CD4-positive, alpha-beta T cell treated with Interleukin-15 for 4 hours (primary cell): ENCODE measurements at places on chromosomes 5 and 9.

DNA sequence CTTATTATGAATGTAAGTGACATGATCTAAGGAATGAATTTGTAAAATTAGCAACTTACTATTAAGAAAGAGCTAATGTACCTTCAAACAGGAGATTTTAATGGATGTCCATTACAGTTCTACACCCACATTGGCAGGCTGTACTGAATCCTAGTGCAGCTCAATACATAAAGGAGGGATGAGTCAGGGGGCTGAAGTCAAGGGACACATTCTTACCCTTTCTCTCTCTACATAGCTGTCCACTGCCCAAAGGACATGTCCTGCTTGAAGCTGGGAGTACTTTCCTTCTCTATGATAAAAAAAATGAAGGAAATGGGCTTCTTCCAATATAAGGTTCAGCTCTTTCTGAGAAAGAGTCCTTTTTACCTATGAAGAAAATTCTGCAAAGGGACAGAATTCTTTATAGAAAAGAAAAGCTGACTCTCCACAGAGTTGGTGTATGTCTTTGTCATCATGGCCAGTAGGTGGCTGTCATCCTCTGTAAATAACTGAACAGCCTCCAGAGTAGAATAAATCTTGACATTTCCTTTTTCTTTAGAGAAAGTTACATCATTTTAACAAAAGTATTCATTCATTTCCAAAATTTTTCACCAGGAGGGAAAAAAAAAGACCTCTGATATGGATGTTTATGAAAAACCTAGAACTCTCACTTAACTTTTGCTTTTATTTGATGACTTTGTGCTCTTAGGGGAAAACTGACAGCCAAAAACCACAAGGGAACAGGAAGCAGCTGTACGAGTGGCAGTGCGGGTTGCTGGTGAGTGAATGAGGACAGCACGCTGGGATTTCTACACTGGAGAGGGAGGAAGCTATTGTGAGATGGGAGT, 13.1 kb upstream of the IFNA14 start:
- no peak for DNase-seq

DNA sequence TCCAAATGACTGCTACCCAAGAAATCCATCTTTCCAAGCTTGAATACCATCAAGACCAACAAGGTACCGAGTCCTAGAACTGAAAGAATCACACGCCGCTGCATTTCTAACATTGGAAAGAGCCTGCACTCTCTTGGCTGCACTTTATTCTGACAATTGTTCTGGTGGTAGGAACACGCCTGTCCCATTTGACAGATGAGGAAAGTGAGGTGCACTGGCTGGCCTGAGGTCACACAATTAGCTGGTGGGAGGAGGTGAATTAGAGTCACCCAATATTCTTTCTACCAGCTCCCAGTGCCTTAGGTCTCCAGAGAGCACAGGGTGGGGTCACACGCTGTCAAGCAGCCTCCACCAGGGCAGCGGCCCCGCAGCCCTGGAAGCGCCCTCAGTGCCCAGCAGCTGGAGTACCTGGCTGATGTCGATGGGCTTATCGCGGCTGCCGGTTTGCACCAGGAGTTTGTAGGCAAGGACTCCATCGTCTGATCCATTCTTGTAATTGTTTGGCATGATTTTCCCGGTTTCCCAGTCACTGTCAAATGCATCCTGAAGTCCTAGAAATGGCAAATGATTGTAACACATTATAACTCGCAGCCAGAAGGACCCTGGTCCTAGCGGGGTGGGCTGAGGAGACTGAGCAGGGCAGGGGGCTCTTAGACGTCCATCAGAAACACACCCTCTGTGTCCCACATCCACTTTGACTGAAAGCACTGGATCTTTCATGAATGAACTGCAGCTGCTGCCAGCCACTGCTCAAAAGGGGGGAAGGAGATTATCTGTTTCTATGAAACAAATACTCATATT, 55.1 kb downstream of the PTCH1 start:
- DNase-seq, result no peak

DNA sequence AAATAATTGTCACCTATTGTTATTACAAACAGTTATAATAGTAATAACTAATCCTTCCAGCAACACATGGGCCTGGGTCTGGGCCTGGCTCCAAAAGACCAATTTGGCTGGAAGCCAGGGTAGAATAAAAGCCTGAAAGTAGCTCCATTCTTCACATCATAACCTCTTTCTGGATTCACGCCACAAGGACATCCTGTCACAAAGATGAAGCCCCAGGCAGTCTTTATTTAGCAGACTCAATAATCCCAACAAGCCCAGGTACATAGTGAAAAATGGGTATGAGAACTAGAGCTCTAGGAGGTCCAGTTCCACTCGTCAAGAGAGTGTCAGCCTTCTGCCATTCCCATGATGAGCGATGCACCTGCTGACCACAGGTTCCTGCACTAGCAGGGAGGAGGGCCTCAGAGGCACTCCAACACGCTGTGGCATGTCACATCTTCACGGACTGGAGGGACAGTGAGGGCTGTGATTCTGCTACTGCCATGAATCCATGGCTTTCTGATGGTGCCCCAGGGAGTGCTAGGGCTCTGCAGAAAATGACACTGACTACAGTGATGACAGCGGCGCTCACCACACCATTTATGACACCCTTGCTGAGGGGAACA, 124.9 kb downstream of the SPOCK1 start:
- no peak for DNase-seq

- DNase-seq, result no peak
Observed at GRCh38 chr5:107864793-107865192, 194.1 kb upstream of the EFNA5 start.

DNA sequence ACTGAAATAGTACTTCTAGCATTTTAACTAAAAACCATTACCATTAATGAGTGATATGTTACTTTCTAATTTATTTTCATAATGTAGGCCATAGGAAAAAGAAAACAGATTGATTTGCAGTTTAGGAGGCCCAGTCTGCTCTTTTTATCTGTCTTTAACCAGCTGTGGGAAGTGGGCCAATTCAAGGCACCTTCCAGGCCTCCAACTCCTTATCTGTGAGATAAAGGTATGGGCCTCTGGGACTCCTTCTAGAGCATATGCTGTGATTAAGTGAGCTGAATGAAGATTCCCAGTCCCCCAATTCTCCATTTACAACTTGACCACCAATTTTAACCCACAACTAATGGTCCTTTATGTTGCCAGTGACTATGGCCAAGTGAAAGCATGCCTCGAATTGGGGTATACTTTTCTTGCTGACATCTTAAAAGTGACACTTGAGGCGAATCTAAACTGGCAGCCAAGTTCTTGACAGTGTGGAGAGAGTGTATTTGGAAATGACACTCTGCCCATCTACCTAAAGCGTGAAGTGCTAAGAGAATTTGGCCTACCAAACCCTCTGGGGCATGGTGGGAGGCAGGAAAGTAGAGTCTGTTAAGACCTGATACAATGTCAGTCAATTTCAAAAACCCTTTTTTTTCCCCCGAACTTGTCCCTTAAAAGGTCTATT, 88.3 kb downstream of the PIK3R1 start:
- no peak for DNase-seq

- DNase-seq, result no peak
Observed at GRCh38 chr5:142671801-142672200, 14.1 kb downstream of the FGF1 start.

DNA sequence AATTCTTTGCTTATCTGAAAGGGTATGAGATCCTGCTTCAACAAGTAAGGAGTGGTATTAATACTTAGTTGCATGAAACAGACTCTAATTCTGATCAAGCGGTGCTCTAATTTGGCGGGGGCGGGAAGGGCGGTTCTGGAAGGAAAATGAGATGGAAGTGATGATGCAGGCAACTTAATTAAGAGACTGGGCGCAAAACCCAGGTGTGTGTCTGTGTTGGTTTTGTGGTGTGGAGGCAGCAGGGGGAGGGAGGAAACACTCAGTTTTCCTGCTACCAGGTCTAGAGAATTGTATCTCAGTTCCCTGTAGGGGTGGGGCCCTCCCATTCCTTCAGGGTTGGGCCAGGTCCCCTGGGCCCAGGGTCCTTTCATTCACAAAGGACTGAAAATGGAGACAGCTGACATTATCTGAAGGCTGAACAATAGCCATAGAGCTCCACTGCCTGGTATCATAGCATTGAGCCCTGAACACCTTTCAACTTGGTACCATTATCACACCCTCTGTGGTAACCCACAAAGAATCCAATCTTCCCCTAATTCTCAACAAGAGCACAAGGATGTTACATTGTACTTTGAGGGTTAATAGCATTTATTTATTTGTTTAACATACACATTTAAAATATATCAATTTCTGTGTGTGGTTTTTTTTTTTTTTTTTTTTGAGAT, 17.2 kb upstream of the C5orf47 start:
- no peak for DNase-seq

- no peak for DNase-seq
Observed at GRCh38 chr5:178325679-178326373, 93.2 kb upstream of the PHYKPL start.

- no peak for DNase-seq
Observed at GRCh38 chr9:125910286-125910685, 163.1 kb downstream of the PBX3 start.

GRCh38 chr5:153903321-153903720, 135.4 kb downstream of the FAM114A2 start:
- no peak for DNase-seq

- DNase-seq, result no peak
Observed at GRCh38 chr9:81906671-81907070, 21.6 kb upstream of the SPATA31D4 start.

GRCh38 chr5:173238312-173239232, 3.6 kb upstream of the NKX2-5 start:
- DNase-seq, result no peak

DNA sequence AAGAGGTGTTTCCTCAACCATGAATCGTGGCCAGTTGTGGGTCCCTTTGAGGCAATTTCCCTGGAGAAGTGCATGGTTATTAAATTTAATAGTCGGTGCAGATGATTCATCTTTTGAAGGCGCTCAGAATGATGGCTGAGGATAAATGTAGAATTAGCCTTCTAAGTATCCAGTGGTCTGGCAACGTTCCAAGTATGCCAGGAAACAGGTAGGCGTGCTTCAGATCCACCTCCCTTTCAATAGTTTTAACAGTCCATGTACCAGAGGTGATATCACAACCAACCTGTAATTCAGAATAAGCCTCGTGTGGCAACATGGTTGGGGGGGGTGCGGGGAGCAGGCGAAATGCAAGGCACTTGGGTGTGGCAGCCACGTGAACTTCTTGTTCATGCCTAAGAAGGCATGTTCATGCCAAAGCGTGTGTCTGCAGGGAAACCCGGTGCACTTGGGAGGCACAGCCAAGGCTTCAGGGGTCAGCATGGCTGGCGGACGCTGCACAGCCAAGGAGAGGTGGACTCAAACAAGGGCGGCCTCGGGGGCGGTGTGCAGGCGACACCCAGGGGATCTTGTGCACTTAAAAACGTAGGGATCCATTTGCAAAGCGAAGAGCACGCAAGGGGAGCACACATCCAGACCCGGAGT, 5.2 kb upstream of the NKD2 start:
- DNase-seq, result peak; percentile 36

DNA sequence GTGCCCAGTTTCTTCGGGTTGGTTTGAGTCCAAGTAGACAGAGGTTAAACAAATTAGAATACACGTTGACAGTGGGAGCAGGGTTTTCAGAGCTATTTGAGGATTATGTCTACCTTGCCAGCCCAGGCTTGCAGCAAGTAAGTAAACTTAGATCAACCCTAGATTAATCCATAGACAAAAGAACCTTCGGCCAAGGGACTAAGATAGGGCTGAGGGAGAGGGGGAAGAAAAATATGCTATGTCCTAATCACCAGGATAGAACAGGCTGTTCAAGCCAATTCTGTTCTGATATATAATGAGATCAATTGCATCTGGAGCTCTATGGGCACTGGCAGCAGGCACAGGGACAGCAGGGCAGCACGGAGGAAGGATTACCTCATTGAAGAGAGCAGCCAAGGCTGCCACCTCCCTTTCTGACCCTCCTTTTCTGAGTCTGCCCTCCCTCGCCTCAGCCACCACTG, 377.7 kb downstream of the PIK3R1 start:
- DNase-seq, result no peak

DNA sequence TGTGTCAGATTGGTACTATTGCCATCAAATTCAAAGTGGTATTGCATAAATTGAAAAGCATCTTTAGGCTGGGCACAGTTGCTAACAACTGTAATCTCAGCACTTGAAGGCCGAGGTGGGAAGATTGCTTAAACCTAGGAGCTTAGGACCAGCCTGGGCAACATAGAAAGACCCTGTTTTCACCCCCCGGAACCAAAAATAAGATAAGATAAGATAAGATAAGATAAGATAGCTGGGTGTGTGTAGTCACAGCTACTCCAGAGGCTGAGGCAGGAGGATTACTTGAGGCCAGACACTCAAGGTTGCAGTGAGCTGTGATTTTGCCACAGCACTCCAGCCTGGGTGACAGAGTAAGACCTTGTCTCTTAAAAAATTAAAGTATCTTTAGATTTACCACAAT, 297.9 kb upstream of the SEMA6A start:
- no peak for DNase-seq

- no peak for DNase-seq
Observed at GRCh38 chr5:90037646-90038045, 371.9 kb downstream of the CETN3 start.

GRCh38 chr9:36141288-36141687, 4.8 kb downstream of the GLIPR2 start:
- DNase-seq, result no peak

DNA sequence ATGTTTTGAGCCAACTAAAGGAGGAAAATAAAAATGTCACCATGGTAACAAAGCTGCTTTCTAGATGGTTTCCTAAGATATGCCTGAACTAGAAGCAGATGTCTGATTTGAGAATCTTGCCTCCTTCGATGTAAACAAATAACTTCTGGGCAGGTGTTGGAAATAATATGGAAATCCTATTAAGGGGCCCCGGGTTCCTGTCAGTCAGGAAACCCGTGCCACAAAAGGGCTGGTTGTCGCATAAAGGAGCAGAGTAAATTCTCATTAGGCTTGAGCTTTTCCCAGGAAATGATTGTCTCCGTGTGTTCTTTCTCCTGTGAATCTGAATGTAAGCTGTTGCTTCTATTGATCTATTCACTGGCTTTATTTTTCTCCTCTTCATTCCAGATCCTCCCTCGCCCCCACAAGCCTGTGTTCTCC, 90.8 kb downstream of the TLE4 start:
- DNase-seq, result peak; percentile 18

DNA sequence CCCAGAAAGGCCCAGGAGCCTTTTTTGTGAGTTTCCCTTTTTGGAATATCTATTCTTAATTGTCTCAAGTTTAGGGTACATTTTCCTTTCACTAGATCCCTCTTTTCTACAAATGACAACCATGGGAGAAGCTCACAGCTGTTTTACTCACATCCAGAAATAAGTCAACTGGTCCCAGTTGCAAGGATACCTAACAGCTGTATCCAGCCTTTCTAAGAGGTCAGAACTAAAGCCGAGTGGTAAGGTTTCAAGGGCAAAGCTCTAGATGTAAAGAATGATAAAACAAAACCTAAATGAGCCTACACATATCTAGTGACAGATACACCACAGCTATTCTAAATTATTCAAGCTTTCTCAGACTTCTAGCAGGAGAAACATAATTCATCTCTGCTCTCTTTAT, 4.4 kb downstream of the FGF10 start:
- no peak for DNase-seq

DNA sequence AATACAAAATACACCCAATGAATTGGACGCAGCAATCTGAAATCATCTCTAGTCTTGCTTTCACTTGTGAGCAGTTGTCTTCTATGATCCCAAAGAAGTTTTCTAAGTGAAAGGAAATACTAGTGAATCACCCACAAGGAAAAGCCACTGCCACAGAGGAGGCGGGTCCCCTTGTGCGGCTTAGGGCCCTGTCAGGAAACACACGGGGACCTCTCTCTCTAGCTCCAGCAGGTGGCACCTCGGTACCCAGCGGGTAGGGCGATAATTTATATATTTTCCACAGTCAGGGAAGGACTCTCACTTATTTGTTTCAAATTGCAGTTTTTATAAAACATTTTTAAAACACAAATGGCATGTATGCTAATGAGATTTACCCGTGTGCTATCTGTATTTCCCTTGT, 417.1 kb downstream of the KDM4C start:
- DNase-seq, result no peak

GRCh38 chr9:73200694-73201452, 49.2 kb downstream of the ANXA1 start:
- peak; percentile 12 for DNase-seq
